ENCODE measurements at places on chromosomes 1 and 21. TPM values are rescaled to one million over a fixed set of nuclear protein-coding genes. Genes with fewer than 3 reads are reported as not detected.

ZNF697 gene
- total RNA-seq, result 23.1 TPM

CNST gene
- 11.7 TPM for total RNA-seq

NHLH1 gene
- total RNA-seq, result not detected

ROR1 gene
- total RNA-seq, result 12.7 TPM

AHDC1 gene
- total RNA-seq, result 4.5 TPM

ST6GALNAC3 gene
- total RNA-seq, result 28.0 TPM

ADORA1 gene
- 0.32 TPM for total RNA-seq

TFAP2E gene
- total RNA-seq, result under 0.01 TPM

KCND3 gene
- total RNA-seq, result not detected

H6PD gene
- total RNA-seq, result 10.2 TPM

TAS1R1 gene
- total RNA-seq, result not detected

METTL13 gene
- total RNA-seq, result 22.1 TPM

OR2L5 gene
- not detected for total RNA-seq

PPM1J gene
- 1.3 TPM for total RNA-seq

TPM3 gene
- 906 TPM for total RNA-seq

PER3 gene
- 2.3 TPM for total RNA-seq

CCDC185 gene
- total RNA-seq, result not detected

ARPC5 gene
- total RNA-seq, result 163 TPM

ATF6 gene
- total RNA-seq, result 41.5 TPM

SPRR1A gene
- total RNA-seq, result not detected

SHISAL2A gene
- not detected for total RNA-seq

CNKSR1 gene
- total RNA-seq, result 0.30 TPM

LRRIQ3 gene
- total RNA-seq, result 0.32 TPM

CD1E gene
- total RNA-seq, result not detected

KCNJ6 gene
- total RNA-seq, result not detected

UBXN10 gene
- not detected for total RNA-seq

PCP4L1 gene
- not detected for total RNA-seq

RLF gene
- total RNA-seq, result 23.3 TPM

CDA gene
- total RNA-seq, result 0.65 TPM

CELA3B gene
- not detected for total RNA-seq

FOXD3 gene
- not detected for total RNA-seq

BRDT gene
- total RNA-seq, result not detected

TMOD4 gene
- not detected for total RNA-seq

CCDC27 gene
- total RNA-seq, result not detected

POU3F1 gene
- not detected for total RNA-seq

LORICRIN gene
- total RNA-seq, result not detected

XCL2 gene
- total RNA-seq, result not detected

PLA2G5 gene
- total RNA-seq, result 0.46 TPM

KLHDC9 gene
- total RNA-seq, result 2.9 TPM

UBL4B gene
- not detected for total RNA-seq

TATDN3 gene
- total RNA-seq, result 16.6 TPM

C1QA gene
- not detected for total RNA-seq

C1orf210 gene
- not detected for total RNA-seq

PLD5 gene
- not detected for total RNA-seq

HES3 gene
- total RNA-seq, result not detected

ENO1 gene
- 2,330 TPM for total RNA-seq

DCDC2B gene
- not detected for total RNA-seq

HAO2 gene
- total RNA-seq, result not detected

CA6 gene
- not detected for total RNA-seq

GRIK1 gene
- total RNA-seq, result not detected

MMEL1 gene
- 1.5 TPM for total RNA-seq

CFAP126 gene
- total RNA-seq, result not detected

REN gene
- not detected for total RNA-seq
